ENCODE measurements at places on chromosomes 2 and 18.

DNA sequence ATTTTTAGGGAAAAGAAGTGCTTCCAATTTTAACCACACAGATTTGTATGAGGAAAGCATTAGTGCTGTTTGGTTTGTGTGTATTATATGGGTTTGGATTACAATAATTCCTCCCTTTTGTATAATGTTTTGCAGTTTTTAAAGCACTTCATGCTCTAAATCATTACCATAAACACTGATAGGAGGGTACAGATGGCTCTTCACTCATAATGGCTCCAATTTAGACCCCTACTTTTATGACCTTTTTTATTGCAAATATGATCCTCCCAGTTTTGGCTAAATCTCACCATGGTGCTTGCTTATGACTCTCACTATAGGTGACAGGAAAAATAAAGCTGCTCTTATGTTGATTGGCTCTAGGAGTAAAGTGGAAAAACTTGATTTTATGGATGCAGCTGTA, 23.8 kb upstream of the TMEM17 start:
- DNase-seq, result no peak

DNA sequence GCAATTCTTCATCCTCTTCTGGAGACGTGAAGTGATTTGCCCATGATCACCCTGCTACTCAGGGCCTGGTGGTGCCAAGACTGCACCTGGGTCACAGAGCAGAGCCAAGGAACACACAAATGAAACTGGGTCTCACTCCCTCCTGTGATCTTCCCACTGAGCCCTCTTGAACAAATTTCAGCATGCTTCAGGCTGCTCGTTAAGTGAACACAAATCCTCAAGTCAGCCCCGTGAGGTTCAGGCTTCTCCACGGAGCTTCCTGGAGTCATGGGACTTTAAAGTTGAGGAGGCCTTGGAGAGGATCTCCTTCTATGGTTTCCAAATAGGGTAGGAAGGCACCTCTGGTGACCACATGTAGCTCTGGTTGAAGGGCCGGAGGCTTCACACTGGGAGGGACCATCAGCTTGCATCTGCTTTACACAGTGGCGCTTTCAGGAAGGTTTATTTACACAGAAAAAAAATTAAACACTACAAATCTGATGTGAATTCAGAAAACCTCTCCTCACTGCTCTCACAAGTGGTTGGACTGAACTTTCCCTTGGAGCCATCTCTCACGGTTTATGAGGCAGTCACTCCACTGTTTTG, 255.4 kb downstream of the LOXHD1 start:
- no peak for DNase-seq

DNA sequence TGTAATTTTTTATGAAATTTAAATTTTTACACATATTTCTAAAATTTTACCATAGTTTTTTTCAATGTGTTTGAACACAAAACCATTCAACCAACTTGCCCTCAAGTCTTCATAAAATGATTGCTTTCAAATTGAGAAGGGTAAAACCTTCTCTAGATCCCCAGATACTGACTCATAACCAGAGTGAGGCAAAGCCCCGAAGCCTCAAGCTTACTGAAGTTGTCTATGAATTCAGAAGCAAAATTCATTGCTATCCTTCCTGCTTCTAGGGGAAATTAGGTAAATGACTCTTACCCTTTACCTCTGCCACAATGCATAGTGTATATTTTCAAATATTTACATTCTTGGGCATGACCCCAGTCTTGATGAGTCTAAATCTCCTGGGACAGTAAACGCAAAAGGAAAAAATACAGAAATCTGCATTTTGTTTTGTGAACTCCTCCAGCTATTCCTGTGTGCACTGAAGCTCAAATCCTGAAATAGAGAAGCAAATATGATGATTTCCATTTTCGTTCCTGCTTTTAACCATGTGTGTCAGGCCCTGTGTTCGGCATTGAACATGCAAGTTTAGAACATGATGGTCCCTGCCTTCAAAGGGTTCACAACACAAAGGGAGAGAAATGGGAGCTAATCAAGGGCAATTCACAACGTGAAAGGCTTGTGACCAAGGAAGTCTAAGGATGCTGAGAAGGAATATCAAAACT, 246.3 kb downstream of the SUCLG1 start:
- no peak for DNase-seq

- no peak for DNase-seq
Measured at GRCh38 chr2:16638946-16639345, 26.7 kb downstream of the CYRIA start.

- no peak for DNase-seq
Measured at GRCh38 chr18:61637319-61637718, 255.5 kb downstream of the RNF152 start.

DNA sequence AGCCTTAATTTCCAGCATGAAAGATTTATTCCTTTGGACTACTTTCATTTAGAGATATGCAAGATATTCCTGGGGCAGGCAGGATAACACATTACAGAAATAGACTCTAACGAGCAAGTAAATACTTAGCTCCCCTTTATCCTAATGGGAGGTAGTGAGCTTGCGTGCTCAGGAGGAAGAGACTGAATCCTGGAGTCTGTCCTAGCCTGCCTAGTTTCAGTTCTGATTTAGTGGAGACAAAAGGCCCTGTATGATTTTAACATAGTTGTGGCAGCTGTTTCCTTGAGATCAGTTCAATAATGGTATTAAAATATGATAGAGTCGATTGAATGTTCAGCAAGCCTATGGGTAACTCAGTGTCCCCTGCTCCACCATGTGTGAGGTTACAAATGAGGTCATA, 109.5 kb downstream of the FMNL2 start:
- DNase-seq, result no peak

DNA sequence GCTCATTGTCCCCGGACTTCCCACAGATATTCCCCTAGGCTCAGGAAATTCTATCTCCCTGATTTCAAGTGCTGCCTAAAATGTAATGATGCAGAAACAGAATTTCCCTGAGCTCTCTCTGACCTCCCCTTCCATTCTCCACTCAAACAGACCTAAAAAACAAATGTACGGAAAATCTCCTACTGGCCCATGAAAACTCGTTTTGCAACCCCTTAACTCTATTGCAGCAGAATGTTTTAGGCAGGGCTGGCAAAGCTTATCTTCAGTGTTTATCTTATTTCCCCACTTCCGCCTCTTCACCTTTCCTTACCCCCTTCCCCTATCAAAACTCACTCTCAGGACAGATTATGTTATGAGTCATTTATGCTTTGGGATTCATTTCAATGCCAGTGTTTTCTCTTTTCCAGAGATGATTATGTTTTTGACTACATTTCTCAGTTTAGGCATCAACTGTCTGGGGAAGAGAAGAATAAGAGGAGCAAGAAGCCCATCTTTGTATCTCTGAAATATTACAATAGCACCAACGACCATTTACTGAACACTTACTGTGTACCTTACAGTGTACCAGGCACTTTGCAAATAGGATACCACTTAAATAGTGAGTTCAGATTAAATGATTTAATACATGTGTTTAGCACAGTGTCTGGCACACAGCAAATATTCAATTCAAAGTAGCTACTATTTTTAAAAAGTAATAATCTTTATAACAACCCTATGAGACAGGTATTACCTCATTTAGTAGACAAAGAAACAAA, 53.9 kb upstream of the STPG4 start:
- DNase-seq, result no peak

- no peak for DNase-seq
Measured at GRCh38 chr18:2325308-2325849, 245.9 kb downstream of the METTL4 start.

All from right renal pelvis (tissue), 4 donors.